ENCODE measurements at places on chromosomes 4 and X.

DNA sequence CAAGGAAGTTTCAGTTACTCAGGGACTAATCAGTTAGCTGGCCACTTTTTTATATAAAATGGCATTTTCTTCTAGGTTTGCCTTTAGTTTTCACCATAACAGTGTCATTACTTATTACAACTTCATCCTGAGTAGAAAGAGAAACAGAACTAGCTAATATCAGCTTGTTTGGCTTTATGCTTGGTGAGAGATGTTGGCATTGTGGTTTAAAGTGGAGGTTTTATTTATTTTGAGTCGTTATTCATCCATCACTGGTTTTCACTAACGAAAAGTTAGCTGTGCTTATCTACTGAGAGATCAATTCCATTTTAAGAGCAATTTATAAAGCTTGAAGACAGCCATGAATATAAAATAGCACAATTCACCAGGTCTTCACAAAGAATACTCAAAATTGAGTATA is 714.5 kb downstream of the GRID2 start:
- DNase-seq: no peak

GRCh38 chr4:76310683-76311082 is 4.2 kb downstream of the STBD1 start:
- DNase-seq: no peak

DNA sequence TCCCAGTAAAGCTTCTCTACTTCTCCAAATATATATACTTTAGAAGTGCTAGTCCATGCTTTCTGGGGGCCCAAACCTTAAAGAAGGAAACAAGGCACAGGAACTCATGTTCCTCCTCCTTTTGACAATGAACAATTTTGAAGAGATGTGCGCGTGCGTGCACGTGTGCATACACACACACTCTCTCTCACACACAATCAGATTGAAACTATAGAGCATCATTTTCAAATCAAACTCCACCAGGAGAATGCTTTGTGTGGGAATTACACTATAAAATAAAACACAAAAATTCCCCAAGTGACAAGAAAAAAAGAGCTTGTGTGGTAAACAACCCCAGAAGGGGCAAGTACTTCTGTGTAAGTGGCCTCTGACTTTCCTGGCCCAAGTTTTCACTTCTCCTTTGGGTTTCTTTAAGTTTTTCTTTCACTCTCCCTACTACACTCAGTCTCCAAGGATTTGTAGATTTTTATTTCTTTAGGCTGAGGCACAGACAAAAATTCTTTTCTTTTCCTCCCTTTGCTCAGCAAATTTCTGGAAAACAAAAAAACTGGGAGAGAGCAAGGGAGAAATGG is 46.6 kb upstream of the SHISA3 start:
- no peak for DNase-seq

- DNase-seq: no peak
Observed at GRCh38 chr4:2402941-2403340, 15.5 kb downstream of the ZFYVE28 start.
